ENCODE measurements at places on chromosomes 4 and X.

- H3K36me3 ChIP-seq = peaks cover 11% of the 10 kb centered on the region
- DNase-seq = no peak
- peak overlapping the region; percentile 4 for H3K27ac ChIP-seq
- peak overlapping the region; percentile 30 for H3K4me3 ChIP-seq
- H3K27me3 ChIP-seq = no peaks in the 10 kb centered on the region
Observed at GRCh38 chrX:51891821-51892551, 1.4 kb upstream of the MAGED1 start.

GRCh38 chr4:97589481-97590196 is 553.6 kb downstream of the STPG2 start:
- no peak overlapping the region for H3K27ac ChIP-seq
- no peaks in the 10 kb centered on the region for H3K27me3 ChIP-seq
- H3K36me3 ChIP-seq = no peaks in the 10 kb centered on the region
- DNase-seq = no peak

- DNase-seq = no peak
- H3K4me1 ChIP-seq = no peaks in the 10 kb centered on the region
- peaks cover 4% of the 10 kb centered on the region for H3K36me3 ChIP-seq
- no peaks in the 10 kb centered on the region for H3K27me3 ChIP-seq
Observed at GRCh38 chr4:90403781-90404180, 276.6 kb downstream of the CCSER1 start.

- no peaks in the 10 kb centered on the region for H3K4me1 ChIP-seq
- no peak for DNase-seq
- H3K36me3 ChIP-seq = peaks cover 13% of the 10 kb centered on the region
- H3K27ac ChIP-seq = no peak overlapping the region
Observed at GRCh38 chr4:107666134-107666533, 53.9 kb downstream of the PAPSS1 start.

DNA sequence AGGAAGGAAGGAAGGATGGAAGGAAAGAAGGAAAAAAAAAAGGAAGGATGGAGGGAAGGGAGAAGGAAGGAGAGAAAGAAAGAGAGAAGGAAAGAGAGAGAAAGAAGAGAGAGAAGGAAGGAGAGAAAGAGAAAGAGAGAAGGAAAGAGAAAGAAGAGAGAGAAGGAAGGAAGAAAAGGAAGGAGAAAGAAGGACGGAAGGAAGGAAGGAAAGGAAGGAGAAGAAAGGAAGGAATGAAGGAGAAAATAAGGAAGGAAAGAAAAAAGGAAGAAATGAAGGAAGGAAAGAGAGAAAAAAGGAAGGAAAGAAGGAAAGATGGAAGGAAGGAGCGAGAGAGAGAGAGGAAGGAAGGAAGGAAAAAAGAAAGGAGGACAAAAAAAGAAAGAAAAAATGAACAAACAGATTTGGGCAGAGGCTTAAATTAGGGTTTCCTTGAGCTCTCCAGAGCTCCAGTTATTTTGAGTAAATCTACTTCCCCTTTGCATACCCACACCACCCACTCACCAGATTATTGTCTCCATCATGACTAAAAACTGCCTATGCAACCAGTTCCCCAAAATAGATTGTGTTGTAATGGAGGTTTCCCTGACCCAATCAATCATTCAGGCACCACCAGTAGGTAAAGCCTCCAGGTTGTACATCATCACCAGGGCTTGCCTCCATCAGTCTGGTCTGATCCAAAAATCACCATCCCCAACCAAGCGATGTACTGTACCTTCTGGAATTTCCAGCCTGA is 1722.9 kb upstream of the PCDH10 start:
- no peaks in the 10 kb centered on the region for H3K36me3 ChIP-seq
- no peaks in the 10 kb centered on the region for H3K4me1 ChIP-seq
- DNase-seq = no peak
- no peak overlapping the region for H3K27ac ChIP-seq

DNA sequence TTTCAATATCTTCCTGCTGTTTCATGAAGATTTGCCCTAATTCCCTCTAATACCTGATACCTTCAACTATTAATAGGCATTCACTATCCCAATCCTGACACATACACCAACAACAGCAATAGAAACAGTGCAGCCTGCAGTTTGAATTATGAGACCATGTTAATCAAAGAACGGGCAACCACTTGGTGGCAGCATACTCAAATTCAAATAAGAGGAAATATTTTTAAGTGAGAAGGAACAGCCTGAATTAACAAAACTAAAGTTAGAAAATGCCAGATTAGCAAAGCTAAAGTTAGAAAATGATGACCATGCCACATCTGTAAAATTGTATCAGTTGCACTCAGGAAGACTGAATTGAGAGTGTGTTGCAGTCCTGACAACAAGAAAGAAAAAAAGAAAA is 204.9 kb downstream of the SMARCA1 start:
- H3K27me3 ChIP-seq = no peaks in the 10 kb centered on the region
- no peak overlapping the region for H3K27ac ChIP-seq
- H3K36me3 ChIP-seq = peaks cover 20% of the 10 kb centered on the region
- no peak overlapping the region for H3K4me3 ChIP-seq
- DNase-seq = no peak

- H3K27me3 ChIP-seq = no peaks in the 10 kb centered on the region
- no peak overlapping the region for H3K27ac ChIP-seq
- no peaks in the 10 kb centered on the region for H3K36me3 ChIP-seq
- peaks cover 13% of the 10 kb centered on the region for H3K4me1 ChIP-seq
- DNase-seq = no peak
- no peak overlapping the region for H3K4me3 ChIP-seq
Observed at GRCh38 chr4:154067786-154068185, 278.9 kb upstream of the SFRP2 start.

DNA sequence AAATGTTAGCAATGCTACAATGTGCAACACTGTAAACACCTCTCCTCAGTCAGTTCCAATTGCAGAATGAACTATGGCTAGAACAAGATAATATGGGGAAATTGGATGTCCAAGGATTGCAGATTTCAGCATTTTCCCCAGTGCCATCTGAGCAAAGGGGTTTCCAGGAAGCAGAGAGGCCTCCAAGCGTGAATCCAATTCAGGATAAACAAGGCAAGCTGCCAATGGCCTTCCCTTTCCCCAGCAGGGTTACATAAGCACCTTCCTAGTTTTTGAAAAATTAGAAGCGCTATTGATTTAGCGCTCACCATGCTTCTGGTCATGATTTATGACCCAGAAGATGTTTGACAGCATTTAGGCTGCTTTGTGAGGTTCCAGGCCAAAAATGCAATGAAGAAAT is 223.0 kb upstream of the GATB start:
- H3K4me1 ChIP-seq = peaks cover 15% of the 10 kb centered on the region
- H3K4me3 ChIP-seq = no peak overlapping the region
- H3K36me3 ChIP-seq = no peaks in the 10 kb centered on the region

DNA sequence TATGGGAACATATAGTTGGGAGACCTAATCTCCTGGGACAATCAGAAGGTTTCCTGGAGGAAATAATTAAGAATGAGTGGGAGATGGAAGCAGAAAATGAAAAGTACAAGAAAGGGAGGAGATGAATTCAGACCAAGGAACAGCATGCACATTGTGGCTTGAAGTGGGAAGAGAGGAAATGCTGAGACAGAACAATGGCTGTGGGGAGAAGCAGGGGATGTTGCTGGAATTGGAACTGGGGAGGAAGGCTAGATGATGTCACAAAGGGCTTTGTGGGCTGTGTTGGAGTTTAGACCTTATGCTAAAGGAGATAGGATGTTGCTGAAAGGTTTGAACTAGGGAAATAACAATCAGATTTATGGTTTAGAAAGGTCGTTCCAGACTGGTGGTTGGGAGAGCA is 119.5 kb upstream of the DIPK2B start:
- no peak for DNase-seq
- no peak overlapping the region for H3K4me3 ChIP-seq
- peak overlapping the region; percentile 22 for H3K27ac ChIP-seq
- no peaks in the 10 kb centered on the region for H3K4me1 ChIP-seq
- no peaks in the 10 kb centered on the region for H3K36me3 ChIP-seq
